ENCODE measurements at places on chromosomes 1 and 21.

- DNase-seq = no peak
Measured at GRCh38 chr1:172352435-172352834, 68.0 kb upstream of the C1orf105 start.

DNA sequence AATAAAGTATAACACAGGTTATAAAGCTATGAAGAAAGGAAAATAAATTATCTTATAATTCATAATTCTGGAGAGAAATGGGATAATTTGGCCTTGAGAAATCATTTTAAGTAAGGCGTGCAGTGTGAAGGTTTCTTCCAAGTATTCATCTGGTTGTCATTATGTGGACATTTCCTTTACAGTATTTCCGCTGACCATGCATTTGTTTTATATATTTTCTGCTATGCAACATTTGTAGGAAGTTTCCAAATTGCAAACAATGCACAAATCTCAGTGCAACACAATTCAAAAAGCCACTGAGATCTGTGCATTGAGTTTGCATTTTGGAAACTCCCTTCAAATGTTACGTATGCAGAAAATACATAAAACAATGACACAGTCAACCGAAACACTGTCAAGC lies 17.8 kb downstream of the ZNF670 start:
- DNase-seq = no peak

DNA sequence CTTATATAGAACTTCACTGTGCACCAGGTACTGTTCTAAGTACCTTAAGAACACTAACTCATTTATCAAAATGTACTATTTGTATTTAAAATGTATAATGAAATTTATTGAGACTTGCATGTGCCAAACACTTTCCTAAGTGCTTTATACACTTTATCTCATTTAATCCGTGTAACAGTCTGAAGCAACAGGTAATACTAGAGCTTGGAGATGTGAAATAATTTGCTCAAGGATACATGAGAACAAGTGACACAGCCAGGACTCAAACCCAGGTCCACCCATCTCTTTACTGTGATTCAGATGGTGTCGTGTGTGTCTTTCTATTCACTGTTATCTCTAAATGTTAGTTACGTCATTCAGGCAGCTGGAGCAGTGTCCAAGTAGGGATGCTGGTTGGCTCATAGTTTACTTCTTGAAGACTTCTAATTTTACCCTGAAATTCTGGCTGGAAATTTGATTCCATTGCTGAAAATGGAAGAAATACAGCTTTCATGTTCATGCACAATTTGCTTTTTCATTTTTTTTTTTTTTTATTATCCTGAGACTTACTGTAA lies 169.7 kb upstream of the UBE2U start:
- no peak for DNase-seq

GRCh38 chr1:37914719-37915475 lies 32.0 kb downstream of the INPP5B start:
- no peak for DNase-seq

DNA sequence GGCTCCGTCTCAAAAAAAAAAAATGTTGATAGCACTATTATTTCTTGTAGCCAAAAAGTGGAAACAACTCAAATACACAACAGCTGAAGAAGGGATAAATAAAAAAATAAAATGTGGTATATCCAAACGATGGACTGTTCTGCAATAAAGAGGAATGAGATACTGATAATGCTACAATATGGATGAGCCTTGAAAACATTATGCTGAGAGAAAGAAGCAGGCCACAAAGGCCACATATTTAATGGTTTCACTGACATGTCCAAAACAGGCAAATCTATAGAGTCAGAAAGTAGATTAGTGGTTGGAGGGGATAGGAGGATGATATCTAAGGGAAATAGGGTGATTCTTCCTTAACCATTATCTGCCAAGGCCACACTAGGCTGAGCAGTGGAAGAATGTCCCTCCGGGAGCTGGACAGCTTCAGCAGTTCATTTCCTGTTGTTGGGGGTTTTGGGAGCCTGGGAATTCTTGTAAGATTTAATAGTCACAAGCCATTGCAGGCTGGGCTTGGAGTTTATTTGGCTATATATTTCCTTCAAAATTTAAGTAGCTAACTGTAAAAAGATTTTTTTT lies 53.5 kb downstream of the ST3GAL3 start:
- no peak for DNase-seq

DNA sequence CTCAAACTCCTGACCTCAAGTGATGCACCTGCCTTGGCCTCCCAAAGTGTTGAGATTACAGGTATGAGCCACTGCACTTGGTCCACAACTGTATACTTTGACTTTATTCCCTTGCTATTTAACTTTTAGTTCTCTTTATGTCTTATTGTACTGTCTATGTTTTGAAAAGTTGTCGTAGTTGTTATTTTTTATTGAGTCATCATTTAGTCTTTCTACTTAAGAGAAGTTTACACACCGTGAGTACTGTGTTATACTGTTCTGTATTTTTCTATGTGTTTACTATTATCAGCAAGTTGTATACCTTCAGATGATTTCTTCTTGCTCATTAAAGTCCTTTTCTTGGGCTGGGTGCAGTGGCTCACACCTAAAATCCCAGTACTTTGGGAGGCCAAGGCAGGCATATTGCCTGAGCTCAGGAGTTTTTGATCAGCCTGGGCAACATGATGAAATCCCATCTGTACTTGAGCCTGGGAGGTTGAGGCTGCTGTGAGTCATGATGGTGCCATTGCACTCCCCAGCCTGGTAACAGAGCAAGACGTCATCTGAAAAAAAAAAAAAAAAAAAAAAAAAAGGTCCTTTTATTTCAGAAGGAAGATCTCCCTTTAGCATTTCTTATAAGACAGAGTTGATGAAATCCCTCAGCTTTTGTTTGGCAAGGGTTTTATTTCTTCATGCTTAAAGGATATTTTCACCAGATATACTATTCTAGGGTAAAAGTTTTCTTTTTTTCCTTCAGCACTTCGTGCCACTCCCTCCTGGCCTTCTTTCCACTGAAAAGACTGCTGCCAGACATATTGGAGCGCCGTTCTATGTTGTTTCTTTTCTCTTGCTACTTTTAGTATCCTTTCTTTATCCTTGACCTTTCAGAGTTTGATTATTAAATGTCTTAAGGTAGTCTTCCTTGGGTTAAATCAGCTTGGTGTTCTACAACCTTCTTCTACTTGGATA lies 47.6 kb downstream of the TNFSF18 start:
- DNase-seq = no peak

GRCh38 chr1:15525050-15526020 lies 1.3 kb upstream of the DNAJC16 start:
- peak; percentile 11 for DNase-seq

GRCh38 chr1:236917448-236917847 lies 86.8 kb downstream of the MT1HL1 start:
- DNase-seq = no peak

GRCh38 chr21:28669971-28670653 lies 322.6 kb downstream of the LTN1 start:
- no peak for DNase-seq

DNA sequence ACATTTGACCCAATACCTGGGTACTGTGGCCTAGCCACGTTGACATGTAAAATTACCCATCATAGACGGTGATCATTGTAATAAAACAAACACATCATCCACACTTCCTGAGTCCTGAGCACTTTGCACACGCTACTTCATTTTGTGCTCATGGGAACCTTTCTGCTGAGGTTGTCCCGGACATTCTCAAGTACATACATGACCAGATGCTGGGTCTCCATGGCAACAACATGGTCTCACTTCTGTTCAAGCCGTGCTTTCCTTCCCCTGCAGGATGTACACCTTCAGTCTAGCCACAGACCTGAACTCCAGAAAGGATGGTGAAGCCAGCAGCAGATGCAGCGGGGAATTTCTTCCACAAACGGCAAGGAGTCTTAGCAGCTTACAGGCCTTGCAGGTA lies 22.7 kb downstream of the UBASH3A start:
- DNase-seq = no peak

DNA sequence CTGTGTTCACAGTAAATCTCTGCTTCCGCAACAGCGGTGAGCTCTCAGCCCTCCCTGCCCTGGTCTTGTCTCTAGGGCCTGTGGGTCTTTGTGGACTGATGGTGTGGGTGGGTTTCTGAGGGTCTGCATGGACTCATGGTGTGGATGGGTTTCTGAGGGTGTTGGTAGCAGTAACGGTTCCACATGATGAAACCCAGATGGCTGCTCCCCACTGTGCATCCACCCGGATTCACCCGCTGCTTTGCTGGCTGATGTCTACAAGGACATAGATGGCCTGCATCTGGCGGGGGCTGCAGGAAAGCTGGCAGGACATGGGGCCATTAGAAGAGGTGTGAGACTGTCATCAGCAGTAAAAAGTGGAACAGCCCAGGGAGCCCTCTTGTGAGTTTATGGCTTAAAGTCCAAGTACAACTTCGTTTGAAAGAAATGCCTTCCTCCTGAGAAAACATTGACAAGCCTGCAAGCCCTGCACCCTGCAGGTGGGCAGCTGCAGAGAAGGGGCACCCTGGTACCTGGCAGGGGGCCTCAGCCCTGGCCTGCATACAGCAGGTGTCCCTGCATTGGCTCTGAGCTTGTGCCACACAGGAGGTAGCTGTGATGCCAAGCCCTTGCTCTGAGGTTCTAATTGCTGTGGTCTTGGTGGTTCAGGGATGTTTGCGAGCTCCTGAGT lies 156.9 kb upstream of the COL6A1 start:
- no peak for DNase-seq

DNA sequence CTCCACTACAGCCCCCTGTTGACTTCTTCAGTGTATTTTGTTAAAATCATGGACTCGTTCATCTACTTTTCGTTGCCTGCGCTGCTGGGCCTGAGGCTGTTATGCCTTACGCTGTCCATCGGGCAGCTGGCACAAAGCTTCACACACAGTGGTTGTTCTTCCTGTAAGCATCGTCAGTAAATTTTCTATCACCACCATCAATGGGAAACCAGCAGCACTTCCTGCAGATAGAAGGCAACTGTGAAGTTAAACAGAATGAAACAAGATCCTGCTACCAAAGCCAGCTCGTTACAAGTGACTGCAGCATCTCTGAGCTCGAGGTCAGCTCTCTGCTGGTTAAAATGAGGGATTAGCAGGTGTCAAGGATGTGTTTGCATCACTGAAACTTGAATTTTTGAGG lies 21.9 kb upstream of the PADI6 start:
- DNase-seq = no peak

DNA sequence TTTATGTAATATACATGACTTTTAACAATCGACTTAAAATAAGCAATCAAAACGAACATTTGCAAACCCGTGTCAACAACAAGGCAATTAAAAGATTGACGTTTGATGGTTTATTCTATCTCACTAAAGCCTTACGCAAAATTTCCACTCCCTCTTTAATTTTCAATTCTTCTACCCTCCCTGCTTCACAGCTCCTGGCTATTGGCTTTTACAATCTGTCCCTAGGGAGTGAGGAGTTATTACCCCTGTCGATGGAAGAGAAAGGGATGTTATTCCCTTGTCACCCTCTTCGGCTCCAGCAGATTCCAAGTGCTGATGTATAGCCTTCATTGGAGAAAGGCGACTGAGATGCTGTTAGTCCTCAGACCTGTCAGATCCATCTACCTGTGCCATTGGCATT lies 161.3 kb downstream of the ZNF281 start:
- DNase-seq = no peak

DNA sequence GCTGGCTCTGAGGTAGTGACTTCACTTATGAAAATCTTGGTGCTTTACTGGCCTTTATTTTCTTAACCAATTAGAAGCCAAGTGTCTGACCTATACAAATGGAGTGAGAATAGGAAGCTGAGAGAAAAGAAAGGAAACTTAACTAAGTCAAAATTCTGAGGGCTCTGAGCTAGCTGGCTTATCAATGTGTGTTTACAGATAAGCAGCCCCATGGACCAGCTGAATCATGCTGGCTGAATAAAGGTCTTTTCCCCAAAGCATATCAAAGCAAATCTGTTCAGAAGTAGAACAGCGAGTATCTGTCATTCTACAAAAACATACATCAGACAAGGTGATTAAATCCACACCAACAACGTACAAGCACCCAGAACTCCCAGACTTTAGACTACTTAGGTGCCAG lies 117.2 kb downstream of the BRINP2 start:
- no peak for DNase-seq

GRCh38 chr21:38417726-38418125 lies 80.6 kb downstream of the ERG start:
- DNase-seq = no peak

- no peak for DNase-seq
Measured at GRCh38 chr1:95650631-95651030, 416.6 kb downstream of the RWDD3 start.

DNA sequence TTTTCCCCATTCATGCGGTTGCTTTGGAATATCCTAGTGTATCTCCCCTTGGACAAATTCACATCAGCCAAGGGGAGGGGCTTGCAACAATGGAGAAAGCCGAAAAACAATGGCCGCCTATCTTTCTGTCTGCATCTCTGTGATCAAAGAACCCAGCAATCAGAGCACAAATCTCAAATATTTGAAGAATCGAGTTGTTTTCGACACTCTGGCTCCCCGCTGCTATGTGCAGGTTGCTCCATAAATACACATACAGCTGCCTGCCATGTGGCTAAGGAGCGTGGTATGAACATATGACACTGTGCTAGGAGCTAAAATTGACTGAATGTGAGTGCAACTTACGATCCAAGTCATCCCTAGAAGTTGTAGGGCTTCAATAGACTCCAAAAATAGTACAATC lies 8.5 kb downstream of the CFHR4 start:
- no peak for DNase-seq

DNA sequence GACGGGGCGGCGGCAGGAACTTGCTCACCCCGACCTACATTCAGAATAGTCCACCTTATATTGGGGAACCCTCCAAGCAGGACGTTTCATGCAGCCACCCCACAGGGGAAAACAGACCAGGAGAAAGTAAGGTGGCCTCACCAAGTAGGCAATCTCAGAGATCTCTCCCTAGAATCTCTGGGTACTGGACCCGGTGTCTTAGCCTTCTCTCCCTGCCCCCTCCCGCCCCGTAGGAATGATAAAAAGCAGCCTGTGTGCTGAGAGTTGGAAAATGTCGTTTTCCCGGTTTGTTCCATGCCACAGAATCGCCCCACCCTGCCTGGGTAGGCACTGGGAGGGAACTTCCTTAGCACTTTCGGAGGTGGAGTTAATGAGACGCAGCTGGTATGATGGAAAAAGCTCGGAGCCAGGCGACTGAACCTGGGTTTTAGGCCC lies 789 bp upstream of the PTPN14 start:
- no peak for DNase-seq

- no peak for DNase-seq
Measured at GRCh38 chr1:46133781-46134350, 1.4 kb upstream of the PIK3R3 start.

- no peak for DNase-seq
Measured at GRCh38 chr1:166116026-166116425, 50.8 kb downstream of the FAM78B start.

DNA sequence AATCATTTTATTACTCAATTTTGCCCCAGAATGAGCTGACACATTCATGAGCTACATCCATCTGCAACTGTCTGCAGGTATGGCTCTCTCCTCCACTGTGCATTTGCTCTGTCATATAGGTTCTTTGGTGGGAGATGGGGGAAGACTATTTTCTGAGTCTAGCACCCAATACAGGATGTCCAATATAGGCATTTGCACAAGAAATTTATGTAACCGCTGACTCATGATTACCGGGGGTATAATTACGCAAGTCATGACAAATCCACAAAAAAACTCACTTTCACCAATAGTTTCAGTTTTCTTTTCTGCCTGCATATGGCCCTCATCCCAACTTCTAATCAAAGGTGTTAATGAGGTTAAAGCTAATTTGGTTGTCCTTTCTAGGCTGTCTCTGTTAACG lies 17.5 kb upstream of the VSIG8 start:
- no peak for DNase-seq

Measured in activated naive CD8-positive, alpha-beta T cell treated with anti-CD3 and anti-CD28 coated beads, Interleukin-2, amount 50 U/mL, for 24 hours (primary cell).